ENCODE measurements at places on chromosomes 7 and 10. TPM values are rescaled to one million over a fixed set of nuclear protein-coding genes. Genes with fewer than 3 reads are reported as not detected.

The GSDME gene
- 3.0 TPM for total RNA-seq

The TRUB1 gene
- total RNA-seq, result 29.6 TPM

The PAPSS2 gene
- total RNA-seq, result 10.2 TPM

The ZNF716 gene
- total RNA-seq, result not detected

The RBM28 gene
- total RNA-seq, result 100 TPM

The ADCY1 gene
- 0.98 TPM for total RNA-seq

The PLAC9 gene
- total RNA-seq, result not detected

The IFIT2 gene
- 1.9 TPM for total RNA-seq

The PSMA2 gene
- 182 TPM for total RNA-seq

The DPP6 gene
- total RNA-seq, result not detected

The PNLIPRP3 gene
- total RNA-seq, result not detected

The RBM48 gene
- total RNA-seq, result 12.1 TPM

- DNase-seq, result peak; percentile 17
Observed at GRCh38 chr7:77482015-77482414, 55.1 kb upstream of the PTPN12 start.

DNA sequence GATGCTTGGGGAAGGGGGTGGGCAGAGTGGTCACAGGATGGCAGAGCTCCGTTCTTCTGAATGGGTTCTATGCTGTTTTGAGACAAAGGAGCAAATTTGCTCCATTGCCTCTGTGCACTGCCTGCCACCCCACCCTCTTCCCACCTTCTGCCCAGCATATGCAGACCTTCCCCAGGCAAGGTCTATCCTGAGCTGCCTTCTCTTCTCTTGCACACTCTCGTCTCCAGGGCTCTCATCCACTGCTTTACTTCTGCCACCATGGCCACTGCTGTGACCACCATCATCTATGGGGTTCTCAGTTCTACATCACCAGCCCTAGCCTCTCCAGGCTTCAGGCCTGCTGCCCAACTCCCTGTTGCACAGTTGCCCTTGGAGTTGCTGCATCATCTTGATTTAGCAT, 230.4 kb downstream of the TMEM178B start:
- DNase-seq, result no peak

DNA sequence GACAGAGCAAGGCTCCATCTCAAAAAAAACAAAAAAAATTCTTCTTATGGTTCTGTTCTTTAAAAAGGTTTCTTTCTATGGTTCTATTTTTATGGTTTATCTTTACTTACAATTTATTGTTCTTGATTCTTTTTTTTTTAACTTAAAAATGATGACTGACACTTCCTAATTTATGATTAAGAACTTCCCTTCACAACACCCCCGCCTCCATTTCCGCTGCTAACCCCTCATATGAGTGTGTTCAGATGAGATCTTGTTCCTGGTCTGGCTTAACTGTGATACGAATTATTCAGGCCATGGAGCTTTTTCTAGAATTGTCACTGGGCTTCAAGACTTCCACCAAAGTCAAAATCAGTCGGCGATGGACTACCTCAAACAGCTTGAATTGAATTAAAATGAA, 33.9 kb downstream of the PTER start:
- no peak for DNase-seq

DNA sequence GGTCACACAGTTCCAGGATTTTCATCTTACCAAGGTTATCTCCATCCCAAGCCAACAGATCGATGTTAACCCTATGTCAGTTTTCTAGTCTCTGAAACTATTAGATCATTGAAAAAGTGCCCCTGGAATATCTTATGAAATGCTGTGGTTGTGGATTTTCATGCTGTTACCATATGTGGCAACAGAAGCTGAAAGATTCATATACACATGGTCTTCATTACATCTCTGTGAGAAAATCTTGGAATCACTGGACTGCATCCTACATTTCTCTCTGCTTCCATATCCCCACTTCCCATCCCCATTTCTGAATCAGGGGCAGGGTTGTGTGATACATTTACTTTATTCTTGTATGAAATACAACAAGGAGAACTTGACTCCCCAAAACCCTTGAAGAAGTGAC, 146.1 kb downstream of the SLC16A9 start:
- DNase-seq, result no peak

- no peak for DNase-seq
Observed at GRCh38 chr7:149729983-149730801, 43.2 kb downstream of the ZNF467 start.

DNA sequence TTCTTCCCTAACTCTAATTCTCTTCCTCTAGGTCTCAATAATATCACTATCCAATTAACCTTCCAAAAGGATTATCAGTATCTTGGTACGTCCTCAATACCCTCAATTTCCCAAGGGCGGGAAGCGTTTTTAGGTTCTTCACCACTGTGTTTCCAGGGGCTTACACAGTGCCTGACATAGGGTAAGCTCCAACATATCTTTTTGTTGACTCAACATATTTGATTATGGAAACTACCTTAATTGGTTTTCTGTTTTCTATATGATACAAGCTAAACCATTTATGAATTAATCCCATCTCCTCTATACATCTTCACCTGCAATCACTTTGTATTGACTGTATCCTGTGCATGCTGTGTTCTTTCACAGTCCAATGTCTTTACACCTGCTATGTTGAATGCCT, 987.3 kb downstream of the GRID1 start:
- DNase-seq, result no peak

- no peak for DNase-seq
Observed at GRCh38 chr7:101933688-101934121, 116.3 kb downstream of the CUX1 start.

DNA sequence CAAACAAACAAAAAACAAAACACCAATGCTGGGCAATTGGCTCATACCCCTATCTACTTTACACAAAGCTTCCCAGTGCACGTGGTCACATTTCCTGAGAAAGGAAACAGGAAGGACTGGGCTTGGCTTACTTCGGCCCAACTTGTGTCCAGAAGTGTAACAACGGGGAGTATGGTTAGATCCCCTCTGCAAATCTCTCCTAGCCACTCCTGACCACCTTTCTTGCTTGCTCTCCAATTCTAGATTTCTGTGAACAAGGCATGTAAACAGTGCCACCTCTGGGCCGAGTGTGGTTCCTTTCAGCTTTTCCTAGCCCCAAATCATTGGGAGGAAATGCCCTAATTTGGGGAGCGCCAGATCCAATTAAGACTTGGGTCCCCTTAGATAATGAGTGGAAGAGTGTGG, 21.0 kb upstream of the FRAT2 start:
- peak; percentile 17 for DNase-seq

DNA sequence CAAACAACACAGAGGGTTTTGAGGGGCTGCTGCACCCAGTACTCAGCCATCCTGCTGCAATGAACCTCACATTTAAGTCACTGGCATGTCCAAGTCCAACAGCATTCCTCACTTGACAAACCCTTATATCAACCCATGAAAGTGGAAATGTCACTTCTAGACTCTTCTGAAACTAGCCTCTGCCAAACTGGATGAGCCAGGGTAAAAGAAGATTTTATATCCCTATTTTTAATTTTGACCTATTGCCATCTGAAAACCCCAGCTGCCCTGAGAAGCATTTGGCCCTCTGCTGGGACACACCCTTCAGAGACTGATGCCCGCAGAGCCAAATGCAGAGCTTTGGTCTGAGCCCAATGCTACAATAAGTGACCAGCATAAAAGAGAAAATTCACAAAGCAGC, 201.1 kb downstream of the ANK3 start:
- no peak for DNase-seq

DNA sequence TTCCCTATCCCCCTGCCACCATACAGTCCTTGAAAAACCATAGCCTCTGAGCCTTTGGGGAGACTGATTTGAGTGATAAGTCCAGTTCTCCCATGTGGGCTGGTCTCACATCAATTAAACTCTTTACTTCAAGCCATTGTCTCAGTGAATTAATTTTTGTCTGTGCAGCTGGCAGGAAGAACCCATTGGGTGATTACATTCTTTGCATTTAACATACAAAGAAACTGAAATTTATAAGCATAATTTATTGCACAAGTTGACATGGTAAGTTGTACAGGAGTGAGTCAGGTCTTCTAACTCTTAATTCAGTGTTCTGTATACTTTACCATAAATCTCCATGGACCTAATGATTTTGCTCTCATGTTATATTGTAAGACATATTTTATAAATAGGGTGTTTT, 1613.0 kb upstream of the LRRTM3 start:
- peak; percentile 0 for DNase-seq

- DNase-seq, result no peak
Observed at GRCh38 chr10:10295537-10295936, 722.1 kb upstream of the CELF2 start.

- DNase-seq, result no peak
Observed at GRCh38 chr10:12819071-12819470, 182.4 kb downstream of the CCDC3 start.

GRCh38 chr7:123198668-123199652, 809 bp downstream of the SLC13A1 start:
- DNase-seq, result no peak

- peak; percentile 85 for DNase-seq
Observed at GRCh38 chr7:86932038-86932512, 127.4 kb downstream of the ELAPOR2 start.

DNA sequence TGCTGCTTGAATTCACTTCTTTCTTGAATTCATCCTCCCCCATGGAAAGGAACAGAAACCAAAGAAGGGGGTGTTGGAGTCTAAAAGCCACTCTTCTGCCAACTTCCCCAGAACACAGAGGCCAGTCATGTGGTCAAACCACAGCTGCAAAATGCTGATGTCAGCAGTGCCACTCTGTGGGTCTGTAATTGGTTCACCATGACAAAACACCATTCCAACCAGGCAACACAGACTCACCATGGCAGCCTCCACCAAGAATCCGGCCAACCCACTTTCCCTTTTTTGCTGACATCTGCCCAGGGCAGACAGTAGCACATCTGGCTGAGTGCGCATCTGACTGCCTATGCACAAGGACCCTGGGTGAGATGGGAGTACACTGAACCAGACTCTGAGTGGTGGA, 16.8 kb downstream of the OSBPL3 start:
- no peak for DNase-seq

DNA sequence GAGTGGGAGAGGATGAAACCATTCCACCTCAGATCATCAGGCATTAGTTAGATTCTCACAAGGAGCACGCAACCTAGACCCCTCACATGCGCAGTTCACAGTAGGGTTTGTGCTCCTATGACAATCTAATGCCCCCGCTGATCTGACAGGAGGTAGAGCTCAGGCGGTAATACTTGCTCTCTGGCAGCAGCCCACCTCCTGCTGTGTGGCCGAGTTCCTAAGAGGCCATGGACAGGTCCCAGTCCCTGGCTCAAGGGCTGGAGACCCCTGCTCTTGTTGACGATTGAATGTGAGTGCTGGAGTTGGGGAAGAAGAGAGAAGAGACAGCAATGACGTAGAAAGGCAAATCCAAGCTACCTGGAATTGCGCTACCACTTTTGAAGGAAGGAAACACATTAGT, 267.2 kb downstream of the TFEC start:
- no peak for DNase-seq

DNA sequence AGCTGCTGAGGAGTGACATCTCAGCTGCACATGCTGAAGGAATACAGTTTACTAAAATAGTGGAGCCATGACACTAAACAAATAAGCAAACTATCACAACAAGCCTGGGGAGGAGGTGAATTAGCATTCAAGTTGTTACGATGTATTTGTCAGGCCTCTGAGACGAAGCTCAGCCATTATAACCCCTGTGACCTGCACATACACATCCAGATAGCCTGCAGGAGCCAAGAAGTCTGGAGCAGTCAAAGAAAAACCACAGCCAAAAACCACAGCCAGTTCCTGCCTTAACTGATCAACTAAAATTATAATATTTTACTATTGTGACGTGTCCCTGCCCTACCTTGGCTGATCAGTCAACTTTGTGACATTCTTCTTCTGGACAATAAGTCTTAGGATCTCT, 68.6 kb downstream of the NSUN6 start:
- DNase-seq, result no peak

DNA sequence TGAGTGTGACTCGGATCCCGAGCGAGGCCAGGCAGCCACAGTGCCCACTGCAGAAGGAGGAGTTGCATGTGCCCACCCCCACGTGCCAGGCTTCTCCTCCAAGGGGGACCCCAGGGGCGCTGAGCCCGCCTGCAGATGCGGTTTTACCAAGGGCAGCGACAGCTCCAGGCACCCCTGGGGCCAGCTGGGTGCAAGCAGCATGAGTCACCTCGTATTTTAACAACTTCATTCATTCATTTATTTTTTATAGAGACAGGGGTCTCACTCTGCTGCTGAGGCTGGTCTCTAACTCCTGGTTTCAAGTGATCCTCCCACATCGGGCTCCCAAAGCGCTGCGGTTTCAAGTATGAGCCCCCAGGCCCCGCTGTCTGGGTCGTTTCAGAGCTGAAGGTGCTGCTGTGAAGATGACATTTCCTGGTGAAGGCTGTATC, 1.3 kb upstream of the FOXL3 start:
- DNase-seq, result no peak

GRCh38 chr7:108167460-108167859, 37.3 kb upstream of the LAMB4 start:
- DNase-seq, result peak; percentile 37

DNA sequence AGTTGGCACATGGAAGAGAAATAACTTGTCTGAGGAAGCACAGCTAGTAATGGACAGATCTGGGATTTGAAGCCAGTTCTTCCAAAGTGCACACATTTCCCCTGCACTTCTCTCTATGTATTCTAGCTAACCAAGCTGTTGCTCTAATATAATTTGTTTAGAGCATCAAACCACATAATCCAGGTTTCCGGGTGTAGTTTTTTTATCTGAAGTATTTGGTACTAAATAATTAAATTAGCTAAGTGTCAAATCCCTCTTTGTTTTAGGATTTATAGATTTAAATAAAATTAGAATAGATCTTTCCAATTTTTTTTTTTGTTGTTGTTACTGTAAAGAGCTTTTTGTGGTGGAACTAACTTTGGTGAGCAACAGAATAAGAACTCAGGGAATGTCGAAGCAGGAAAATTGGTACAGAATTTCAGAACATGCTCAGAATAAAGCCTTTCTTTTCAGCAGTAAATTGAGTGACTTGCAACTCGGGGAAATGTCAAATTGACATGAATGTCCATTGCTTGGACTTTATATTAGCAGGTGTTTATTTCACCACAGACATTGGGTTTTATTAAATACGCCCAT, 33.7 kb downstream of the CAMK1D start:
- no peak for DNase-seq

DNA sequence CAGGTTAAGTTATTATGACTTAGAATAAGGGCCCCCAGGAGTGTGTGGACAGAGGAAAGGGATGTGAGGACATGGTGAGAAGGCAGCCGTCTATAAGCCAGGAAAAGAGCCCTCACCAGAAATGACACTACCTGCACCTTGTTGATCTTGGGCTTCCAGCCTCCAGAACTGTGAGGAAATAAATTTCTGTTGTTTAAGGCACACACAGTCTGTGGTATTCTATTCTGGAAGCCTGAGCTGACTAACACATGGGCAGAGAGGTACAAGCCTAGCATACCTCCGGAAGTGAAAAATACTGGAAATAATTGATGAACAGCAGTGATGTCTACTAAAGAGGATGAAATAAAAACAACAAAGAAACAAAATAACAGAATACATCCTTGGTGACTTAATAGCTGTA, 46.1 kb upstream of the GRB10 start:
- no peak for DNase-seq

GRCh38 chr7:47040795-47041347, 541.0 kb downstream of the TNS3 start:
- peak; percentile 32 for DNase-seq
